NCI-H1105 treated with DMSO at 0.1 percent for 48 hours (cell line): ENCODE measurements at places on chromosomes 11 and 22.
A peak's percentile ranks its signal among the peaks of the same experiment; 100 is the strongest.

DNA sequence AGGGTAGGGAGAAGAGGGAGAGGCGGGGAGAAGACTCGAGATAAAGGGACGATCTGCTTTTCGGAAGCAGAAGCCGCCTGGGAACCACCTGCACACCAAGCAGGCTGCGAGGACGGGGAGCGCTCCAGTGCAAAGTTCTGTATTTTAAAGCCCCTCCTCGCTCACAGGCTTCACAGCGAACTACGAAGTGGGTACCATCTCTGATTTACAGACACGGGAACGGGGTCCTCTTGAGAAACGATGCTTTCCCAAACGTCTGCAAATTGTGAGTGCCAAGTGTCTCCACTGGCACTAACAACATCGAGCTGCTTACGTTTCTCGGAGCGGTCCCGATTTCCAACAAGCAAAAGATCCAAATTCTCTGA is 700 bp upstream of the STX3 start:
- DNase-seq = peak; percentile 31

DNA sequence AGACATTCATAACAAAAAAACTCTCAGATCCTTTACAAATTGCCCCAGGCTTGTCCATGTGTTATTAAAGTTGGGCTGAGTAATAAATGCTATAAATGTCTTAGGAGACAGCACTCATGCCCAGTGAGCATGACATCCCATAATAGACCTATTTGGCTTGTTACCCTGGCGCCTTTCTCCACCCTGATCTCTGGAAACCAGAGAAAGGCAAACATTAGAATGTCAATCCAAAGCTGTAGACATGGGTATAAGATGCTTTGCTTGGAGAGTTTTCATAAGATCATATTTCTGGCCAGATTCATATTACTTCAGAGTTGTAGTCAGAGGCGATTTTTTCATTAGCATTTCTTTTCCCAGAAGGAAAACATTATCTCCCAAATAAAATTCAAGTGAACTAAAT is 161.3 kb upstream of the UBASH3B start:
- DNase-seq = peak; percentile 50

GRCh38 chr11:73570415-73571114 is 27.3 kb downstream of the FAM168A start:
- DNase-seq = peak; percentile 18

GRCh38 chr22:49660794-49661781 is 166.6 kb downstream of the BRD1 start:
- peak; percentile 37 for DNase-seq

DNA sequence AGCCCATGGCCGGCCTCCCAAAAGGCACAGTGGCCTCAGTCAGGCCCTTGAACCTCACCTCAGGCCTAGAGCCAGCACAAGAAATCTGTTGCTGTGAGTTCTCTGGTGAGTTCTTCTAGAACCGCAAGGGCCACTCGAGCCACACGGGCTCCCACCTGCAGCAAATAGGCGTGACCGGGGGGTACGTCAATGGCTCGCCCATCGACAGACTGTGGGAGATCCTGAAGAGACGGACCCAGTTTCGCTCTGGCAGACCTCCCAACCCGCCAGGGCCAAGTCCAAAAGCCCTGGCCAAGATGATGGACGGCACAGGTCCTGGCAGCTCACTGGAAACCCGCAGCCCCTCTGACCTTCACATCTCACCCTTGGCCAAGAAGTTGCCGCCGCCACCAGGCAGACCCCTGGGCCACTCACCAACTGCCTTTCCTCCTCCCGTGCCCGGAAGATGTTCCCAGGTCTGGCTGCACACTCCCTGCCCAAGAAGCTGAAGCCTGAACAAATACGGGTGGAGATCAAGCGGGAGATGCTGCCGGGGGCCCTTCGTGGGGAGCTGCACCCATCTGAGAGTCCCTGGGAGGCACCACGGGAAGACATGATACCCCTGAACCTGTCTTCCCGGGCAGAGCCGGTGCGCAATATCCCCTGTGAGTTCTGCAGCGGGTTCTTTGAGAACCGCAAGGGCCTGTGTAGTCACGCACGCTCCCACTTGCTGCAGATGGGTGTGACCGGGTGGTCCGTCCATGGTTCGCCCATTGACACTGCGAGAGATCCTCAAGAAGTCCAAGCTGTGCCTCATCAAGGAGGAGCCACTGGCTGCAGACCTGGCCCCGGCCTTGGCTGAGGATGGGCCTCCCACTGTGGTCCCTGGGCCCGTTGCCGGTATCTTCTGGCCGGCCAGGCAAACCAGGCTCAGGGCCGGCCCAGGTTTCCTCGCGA is 544.2 kb upstream of the CCDC179 start:
- DNase-seq = no peak

DNA sequence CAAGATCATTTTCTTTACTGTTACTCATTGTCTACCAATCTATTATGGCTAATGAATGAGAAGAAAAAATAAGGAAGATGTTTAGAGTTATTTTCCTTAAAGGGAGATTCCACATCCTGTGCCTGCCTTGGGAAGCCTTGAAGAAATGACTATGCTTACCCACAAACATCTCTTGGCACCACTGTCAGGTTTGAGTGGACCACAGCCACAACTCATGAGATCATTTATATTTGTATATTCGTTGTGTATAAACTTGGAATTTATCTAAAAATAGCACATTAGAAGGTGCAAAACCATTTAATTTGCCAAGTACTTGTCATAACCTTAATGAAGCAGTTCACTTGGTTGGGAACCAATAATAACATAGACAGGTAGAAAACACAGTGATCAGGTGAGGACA is 740.8 kb downstream of the DLG2 start:
- no peak for DNase-seq

- no peak for DNase-seq
Measured at GRCh38 chr11:112795142-112795815, 165.9 kb upstream of the NCAM1 start.

DNA sequence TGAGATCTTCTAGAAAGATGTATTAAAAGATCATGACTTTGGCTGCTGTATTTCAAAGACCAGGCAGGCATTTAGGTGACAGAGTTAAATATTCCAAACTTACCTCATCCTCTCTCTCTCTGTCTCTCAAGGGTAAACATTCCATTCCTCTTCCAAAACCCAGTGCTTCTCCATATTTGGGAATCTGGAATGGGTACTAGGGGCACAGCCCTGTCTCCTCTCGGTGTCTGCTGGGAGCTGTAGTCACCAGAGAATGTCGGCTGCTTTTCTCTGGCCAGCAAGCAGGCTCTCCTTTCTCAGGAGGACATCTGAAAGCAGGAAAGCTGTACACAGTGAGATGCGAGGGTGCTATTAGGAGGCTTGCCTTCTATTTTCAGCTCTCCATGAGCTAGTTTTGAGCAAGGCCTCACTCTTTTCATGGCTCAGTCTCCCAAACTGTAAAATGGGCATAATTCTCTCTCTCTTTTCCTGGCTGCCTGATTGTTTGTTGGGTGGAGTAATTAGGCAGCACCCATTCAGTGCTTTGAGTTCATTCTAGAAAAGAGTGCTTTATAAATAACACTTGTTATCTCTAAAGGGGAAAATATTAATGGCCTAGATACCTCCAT is 9.3 kb upstream of the PEX26 start:
- no peak for DNase-seq

- DNase-seq = no peak
Measured at GRCh38 chr11:119501777-119502405, 78.9 kb upstream of the THY1 start.

DNA sequence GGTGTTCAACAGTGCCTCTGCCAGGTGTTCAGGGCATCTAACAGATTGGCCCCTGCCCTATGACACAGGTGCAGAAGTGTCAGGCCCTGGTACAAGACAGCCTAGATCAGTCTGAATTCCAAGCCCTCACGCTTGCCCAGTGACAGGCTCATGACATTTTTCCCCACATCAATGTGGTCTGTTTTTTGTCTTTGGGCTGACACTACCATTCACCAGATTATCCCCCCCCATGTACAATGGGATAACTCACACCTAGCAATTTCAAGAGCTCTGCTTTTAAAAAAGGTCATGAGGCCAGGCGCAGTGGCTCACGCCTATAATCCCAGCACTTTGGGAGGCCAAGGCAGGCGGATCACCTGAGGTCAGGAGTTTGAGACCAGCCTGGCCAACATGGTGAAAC is 155.5 kb upstream of the PITPNB start:
- DNase-seq = no peak

GRCh38 chr22:19204640-19205039 is 26.1 kb upstream of the SLC25A1 start:
- no peak for DNase-seq

DNA sequence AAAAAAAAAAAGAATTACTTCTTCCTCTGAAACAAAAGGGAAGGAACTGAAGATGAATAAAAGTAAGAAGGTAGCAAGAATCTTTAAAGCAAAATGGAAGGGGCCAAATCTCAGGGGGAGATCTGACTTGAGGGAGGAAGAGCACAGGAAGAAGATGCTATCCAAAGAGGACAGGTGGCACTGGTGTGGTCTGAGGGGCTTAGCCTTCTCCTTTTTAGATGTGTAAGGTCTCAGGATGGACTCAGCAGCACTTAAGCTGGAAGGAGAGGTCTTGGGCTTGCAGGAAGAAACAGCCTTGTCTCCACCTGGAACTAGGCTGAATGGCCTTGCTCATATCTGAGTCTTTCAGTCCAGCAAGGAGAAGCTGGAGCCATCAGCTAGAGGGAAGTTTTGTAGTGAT is 5.0 kb upstream of the RNF169 start:
- DNase-seq = no peak

- DNase-seq = no peak
Measured at GRCh38 chr11:69018924-69019323, 5.9 kb upstream of the MRGPRF start.

- no peak for DNase-seq
Measured at GRCh38 chr11:66317723-66318599, 1.1 kb upstream of the CD248 start.

GRCh38 chr22:36831206-36831605 is 14.4 kb upstream of the PVALB start:
- no peak for DNase-seq

GRCh38 chr11:28636033-28636432 is 527.8 kb downstream of the METTL15 start:
- DNase-seq = no peak

GRCh38 chr22:17262976-17263375 is 43.7 kb upstream of the ADA2 start:
- no peak for DNase-seq

- DNase-seq = no peak
Measured at GRCh38 chr11:58963551-58964104, 24.3 kb downstream of the GLYATL1 start.

DNA sequence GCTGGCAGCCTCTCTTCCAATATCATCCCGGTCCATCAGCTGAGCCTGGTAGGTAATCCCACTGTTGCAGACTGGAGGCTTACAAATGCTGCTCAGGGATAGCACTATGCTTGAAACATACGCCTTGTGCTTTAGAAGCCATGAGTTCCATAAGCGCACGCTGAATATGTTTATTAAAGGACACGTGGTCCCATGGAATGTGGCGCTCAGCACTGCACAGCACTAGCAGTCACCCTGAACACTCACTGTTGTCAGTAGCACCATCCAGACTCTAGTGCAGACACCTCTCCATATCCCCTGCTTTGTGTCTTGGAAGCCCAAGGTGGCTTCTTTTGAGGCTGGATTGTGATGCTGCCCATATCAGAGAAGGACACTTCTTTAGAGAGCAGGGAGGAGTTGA is 120.9 kb downstream of the MAML2 start:
- no peak for DNase-seq

GRCh38 chr11:32939866-32940265 is 47.3 kb downstream of the QSER1 start:
- DNase-seq = no peak

- DNase-seq = no peak
Measured at GRCh38 chr11:9716275-9717039, 52.6 kb downstream of the SWAP70 start.

- no peak for DNase-seq
Measured at GRCh38 chr11:85475660-85476517, 151.3 kb downstream of the DLG2 start.

- DNase-seq = no peak
Measured at GRCh38 chr11:45713573-45713972, 48.2 kb upstream of the CHST1 start.

GRCh38 chr22:50470491-50470890 is 4.3 kb downstream of the SBF1 start:
- no peak for DNase-seq

- no peak for DNase-seq
Measured at GRCh38 chr11:76944225-76944624, 83.5 kb downstream of the ACER3 start.

DNA sequence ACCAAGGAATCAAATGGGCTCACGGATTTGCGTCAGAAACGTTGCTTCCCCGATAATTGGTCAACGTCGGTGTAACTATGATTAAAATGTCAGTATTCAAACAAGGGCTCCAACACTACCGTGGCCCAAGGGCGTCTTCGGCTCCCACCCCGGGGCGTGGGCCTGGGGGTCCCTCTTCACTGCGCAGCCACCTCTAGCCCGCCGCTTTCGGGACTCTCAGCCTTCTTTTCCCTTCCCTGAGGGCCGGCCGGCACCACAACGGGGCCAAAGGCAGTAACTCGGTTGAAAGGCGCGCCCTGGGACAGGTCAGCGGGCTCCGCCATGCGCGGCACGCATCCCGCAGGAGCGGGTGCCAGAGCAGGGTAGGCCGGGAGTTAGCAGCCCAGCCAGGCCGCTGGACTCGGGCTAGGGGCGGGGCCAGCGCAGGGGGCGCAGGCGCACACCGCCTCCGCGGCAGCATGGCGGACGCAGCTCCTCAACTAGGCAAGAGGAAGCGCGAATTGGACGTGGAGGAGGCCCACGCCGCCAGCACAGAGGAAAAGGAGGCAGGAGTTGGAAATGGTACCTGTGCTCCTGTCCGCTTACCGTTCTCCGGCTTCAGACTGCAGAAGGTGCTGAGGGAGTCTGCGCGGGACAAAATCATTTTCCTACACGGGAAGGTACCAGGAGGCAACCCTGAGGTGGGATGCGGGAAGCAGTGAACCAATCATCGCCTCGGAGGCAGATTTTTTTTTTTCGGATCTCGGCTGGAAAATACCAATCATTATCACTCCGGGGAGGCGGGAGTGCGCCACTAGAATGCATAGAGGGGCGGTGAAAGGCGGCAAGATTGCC is at the start of gene DCPS:
Gene DCPS, plus strand, starts transcription at position 438 of the 834 bp plus-strand sequence. Its CDS starts 21 bp downstream, at position 459.
- DNase-seq = peak; percentile 98

DNA sequence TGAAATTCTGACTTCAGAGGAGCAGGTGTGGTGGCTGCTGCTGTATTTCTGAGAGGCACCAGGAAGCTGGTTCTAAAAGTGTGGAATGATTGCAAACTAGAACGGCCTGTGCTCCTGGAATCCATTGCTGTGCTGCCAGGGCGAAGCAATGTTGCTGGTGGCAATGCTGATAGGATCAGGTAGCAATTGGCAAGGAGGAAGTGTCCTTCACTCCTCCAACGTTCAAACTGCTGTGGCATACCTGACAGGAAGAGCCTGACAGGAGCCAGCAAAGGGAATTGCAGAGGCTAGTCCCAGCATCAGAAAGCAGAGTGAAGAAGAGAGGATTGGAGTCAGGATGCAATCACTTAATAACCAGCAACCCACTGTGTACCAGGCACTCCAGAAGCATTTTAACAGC is 118.2 kb downstream of the FAR1 start:
- no peak for DNase-seq
